Neural crest cell (in vitro differentiated cells): ENCODE measurements at places on chromosomes 16 and 17. TPM values are rescaled to one million over a fixed set of nuclear protein-coding genes. Genes with fewer than 3 reads are reported as not detected.

The RCVRN gene
- total RNA-seq: 0.09 and 0.35 TPM in 2 replicates

The MAP2K3 gene
- 19.4 and 20.3 TPM in 2 replicates for total RNA-seq

The BEAN1 gene
- 1.5 TPM in 2 replicates for total RNA-seq

The IKZF3 gene
- total RNA-seq: not detected in 2 replicates

The OTOP2 gene
- total RNA-seq: not detected in 2 replicates

The MYBBP1A gene
- total RNA-seq: 67.0 and 69.3 TPM in 2 replicates

The PPM1E gene
- total RNA-seq: 15.2 and 15.5 TPM in 2 replicates

The MYO15B gene
- total RNA-seq: 23.3 and 23.7 TPM in 2 replicates

The ALG1 gene
- 23.2 and 25.2 TPM in 2 replicates for total RNA-seq

The PHOSPHO1 gene
- not detected in 2 replicates for total RNA-seq

The RNF227 gene
- total RNA-seq: 3.6 and 4.0 TPM in 2 replicates

The CTRB2 gene
- not detected in 2 replicates for total RNA-seq

The KRTAP2-1 gene
- not detected in 2 replicates for total RNA-seq

The HBQ1 gene
- total RNA-seq: 1.8 and 2.9 TPM in 2 replicates

The PLCD3 gene
- total RNA-seq: 34.2 and 36.5 TPM in 2 replicates

The GRB7 gene
- total RNA-seq: not detected in 2 replicates

The CCL15 gene
- total RNA-seq: not detected in 2 replicates

The SPAG5 gene
- total RNA-seq: 147 and 151 TPM in 2 replicates

The IGF2BP1 gene
- total RNA-seq: 536 and 543 TPM in 2 replicates

The NPIPA3 gene
- 1.7 TPM in 1 of 2 replicates, not detected in the other for total RNA-seq

The PMP22 gene
- total RNA-seq: 14.9 and 15.6 TPM in 2 replicates

The TP53TG3D gene
- not detected in 2 replicates for total RNA-seq

The CPNE7 gene
- 2.7 and 3.1 TPM in 2 replicates for total RNA-seq

The DPEP3 gene
- total RNA-seq: not detected in 2 replicates

The DBNDD1 gene
- total RNA-seq: 4.9 and 5.6 TPM in 2 replicates
